ENCODE measurements at places on chromosomes 3 and 15.
A peak's percentile ranks its signal among the peaks of the same experiment; 100 is the strongest.

DNA sequence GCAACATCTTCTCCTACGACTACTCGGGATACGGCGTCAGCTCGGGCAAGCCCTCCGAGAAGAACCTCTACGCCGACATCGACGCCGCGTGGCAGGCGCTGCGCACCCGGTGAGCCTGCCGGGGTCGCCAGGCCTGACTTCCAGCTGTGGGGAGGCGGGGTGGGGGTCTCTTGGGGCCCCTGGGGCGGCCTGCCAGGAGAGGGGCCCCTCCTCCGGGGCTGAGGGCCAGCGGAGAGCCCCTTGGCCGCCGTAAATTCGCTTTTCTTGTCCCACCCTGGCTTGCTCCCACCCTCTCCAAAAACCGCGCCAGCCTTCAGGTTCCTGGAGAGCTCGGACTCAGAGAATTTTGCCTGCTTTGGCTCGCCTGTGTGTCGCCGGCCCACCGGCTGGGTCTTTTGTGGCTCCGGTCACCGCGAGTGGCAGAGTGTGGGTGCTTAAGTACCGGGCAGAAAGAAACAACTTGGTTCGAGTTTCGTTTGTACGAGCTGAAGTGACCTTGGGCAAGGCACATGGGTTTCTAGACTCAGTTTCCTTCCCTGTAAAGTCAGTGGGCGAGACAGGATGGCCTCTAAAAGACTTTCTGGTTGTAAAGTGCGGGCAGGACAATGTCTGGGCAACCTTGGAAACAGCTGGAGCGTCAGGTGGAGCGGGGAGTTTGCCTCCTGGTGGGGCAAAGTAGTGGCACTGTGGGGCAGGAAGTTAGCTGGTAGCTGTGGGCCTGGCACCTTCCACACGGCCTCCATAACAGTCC lies 976 bp downstream of the ABHD17C start:
- DNase-seq = peak; percentile 27

GRCh38 chr15:60272623-60273022 lies 125.2 kb downstream of the ANXA2 start:
- no peak for DNase-seq

DNA sequence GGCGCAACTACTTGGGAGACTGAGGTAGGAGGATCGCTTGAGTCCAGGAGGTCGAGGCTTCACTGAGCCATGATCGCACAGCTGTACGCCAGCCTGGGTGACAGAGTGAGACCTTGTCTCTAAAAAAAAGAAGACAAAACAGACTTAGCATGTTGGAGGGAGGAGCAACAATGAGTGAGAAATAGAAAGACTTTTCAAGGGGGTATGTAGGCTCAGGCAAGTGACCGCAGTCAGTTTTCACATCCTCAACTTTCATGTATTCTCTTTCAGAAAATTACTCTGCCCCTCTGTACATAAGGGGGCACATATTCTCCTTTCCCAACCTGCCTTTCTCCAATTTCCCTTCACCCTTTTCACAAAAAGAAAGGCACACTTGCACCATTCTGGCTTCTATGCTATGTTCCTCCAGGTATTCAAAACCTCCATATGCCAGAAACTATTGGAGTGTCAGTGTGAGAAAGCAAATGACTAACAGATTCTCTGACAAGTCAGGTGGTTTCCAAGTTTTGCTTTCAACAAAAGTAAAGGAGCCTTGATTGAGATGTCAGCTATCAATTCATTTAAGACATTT lies 7.6 kb downstream of the NSUN3 start:
- peak; percentile 25 for DNase-seq

DNA sequence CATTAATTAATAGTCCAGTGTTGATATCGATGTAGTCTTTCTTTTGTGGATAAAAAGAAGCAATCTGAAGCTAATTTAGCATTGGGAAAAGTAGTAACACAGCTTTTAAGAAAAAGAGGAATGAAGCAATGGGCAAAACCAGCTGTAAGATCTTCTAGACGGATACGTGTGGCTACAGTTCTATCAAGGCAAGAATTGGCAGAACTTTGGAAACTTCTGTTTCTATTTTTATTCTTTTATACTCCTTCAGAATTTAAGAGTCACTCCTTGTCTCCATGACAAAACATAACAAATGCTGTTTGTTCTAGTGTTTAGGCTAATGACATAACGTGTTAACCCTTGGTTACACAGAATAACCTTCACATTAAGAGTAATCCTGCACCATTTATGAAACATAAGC lies 289.2 kb downstream of the ROBO2 start:
- peak; percentile 2 for DNase-seq

GRCh38 chr3:176611703-176612102 lies 585.6 kb downstream of the TBL1XR1 start:
- DNase-seq = no peak

- DNase-seq = no peak
These were observed 367 bp downstream of the OR4F6 start for GRCh38 chr15:101803676-101804075.

All from renal cortical epithelial cell (primary cell).